ENCODE measurements at places on chromosomes 4 and X. TPM values are rescaled to one million over a fixed set of nuclear protein-coding genes. Genes with fewer than 3 reads are reported as not detected.

Gene BMPR1B
- total RNA-seq, result not detected

Gene ELF4
- total RNA-seq, result 26.5 TPM

Gene CDX4
- not detected for total RNA-seq

Gene TAF1
- 93.5 TPM for total RNA-seq

Gene WDR45
- 100 TPM for total RNA-seq

Gene PNMA3
- 3.3 TPM for total RNA-seq

Gene MOSPD2
- 23.1 TPM for total RNA-seq

Gene DDX60
- 20.2 TPM for total RNA-seq

Gene CDS1
- total RNA-seq, result 0.15 TPM

Gene PPARGC1A
- not detected for total RNA-seq

Gene MXRA5
- total RNA-seq, result not detected

Gene TMEM31
- not detected for total RNA-seq

Gene CLDN22
- not detected for total RNA-seq

Gene MTNR1A
- total RNA-seq, result not detected

Gene ERVMER34-1
- total RNA-seq, result not detected

Gene SHROOM4
- not detected for total RNA-seq

Gene RAB9B
- total RNA-seq, result 0.75 TPM

Gene SPP1
- not detected for total RNA-seq

Gene LANCL3
- 0.12 TPM for total RNA-seq

Gene ART3
- total RNA-seq, result not detected

Gene RBMXL3
- not detected for total RNA-seq

Gene HSFX2
- 1.9 TPM for total RNA-seq

Gene NAP1L3
- total RNA-seq, result 0.12 TPM

Gene FRMPD3
- 1.1 TPM for total RNA-seq

Gene IL13RA1
- total RNA-seq, result 36.7 TPM

Gene JAKMIP1
- total RNA-seq, result 0.17 TPM

Gene PLK4
- total RNA-seq, result 2.8 TPM

Gene ENPEP
- total RNA-seq, result not detected

Gene NUP62CL
- 3.2 TPM for total RNA-seq

Gene MAGEB10
- not detected for total RNA-seq

Gene SGCB
- total RNA-seq, result 12.8 TPM

All from B cell (primary cell).